ENCODE measurements at places on chromosomes 5 and 9. TPM values are rescaled to one million over a fixed set of nuclear protein-coding genes. Genes with fewer than 3 reads are reported as not detected.

GRCh38 chr5:32290922-32291321 lies 21.8 kb downstream of the MTMR12 start:
- no peak for DNase-seq

GRCh38 chr5:116454417-116454927 lies 120.2 kb downstream of the SEMA6A start:
- peak; percentile 44 for DNase-seq

GRCh38 chr9:134007150-134007549 lies 15.0 kb upstream of the VAV2 start:
- no peak for DNase-seq

Gene OSMR
- 13.5 TPM for total RNA-seq

GRCh38 chr5:135135530-135136226 lies 101.7 kb upstream of the PITX1 start:
- no peak for DNase-seq

Gene COL5A1
- total RNA-seq = 20.8 TPM

DNA sequence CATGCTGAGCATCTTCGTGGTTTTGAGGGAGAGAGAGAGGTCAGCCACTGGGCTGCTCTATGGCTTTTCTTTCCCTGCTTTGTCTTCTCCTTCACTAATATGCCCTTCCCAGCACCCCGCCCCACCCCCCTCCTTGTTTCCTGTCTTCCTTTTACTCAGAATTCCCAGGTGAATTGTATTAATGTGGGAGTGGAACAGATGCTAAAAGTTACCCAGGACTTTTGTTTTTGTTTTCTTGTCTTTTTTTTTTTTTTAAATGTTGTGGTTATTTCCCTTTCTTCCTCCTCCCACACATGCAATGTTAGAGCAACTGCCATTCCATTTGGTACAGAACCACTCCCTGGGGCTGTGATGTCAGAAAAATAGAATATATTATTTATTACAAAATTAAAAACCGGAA lies 442.7 kb upstream of the CD180 start:
- DNase-seq = peak; percentile 46

Gene PKD2L2
- total RNA-seq = 2.0 TPM

GRCh38 chr9:21710548-21711191 lies 91.8 kb upstream of the MTAP start:
- DNase-seq = no peak
